ENCODE measurements at places on chromosomes 7 and 10.

DNA sequence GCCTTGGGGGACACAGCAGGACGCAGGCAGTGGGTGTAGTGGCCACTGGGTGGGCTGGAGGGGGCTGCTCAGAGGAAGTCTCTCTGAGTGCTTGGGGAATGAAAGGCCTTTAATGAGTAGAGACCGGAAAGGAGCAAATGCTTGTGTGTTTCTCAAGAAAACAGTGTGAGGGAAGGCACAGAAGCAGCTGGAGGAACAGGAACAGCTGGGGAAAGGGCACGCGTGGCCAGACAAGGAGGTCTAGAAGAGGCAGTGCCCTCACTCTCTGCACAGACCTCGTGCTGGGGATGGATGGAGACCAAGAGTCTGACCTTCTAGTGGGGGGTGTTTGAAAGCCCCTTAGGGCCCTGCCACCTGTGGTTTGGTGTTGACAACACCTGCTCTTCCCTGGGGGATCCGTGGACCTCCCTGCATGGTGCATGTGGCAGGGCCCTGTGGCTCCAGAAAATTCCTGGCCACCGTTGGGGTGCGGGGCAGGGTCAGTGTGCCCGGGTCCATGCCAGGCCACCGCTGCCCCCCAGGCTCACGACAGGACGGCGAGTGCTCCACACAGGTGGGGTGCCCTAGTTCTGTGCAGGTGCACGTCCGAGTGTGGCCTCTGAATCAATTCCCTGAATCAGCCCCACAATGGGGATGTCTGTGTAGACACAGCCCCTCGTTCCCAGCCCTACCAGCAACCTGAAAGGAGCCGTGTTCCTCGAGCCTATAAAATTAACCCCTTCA, 25.9 kb upstream of the FAM20C start:
- DNase-seq: no peak

GRCh38 chr7:96508371-96508770, 186.5 kb upstream of the SLC25A13 start:
- DNase-seq: no peak

DNA sequence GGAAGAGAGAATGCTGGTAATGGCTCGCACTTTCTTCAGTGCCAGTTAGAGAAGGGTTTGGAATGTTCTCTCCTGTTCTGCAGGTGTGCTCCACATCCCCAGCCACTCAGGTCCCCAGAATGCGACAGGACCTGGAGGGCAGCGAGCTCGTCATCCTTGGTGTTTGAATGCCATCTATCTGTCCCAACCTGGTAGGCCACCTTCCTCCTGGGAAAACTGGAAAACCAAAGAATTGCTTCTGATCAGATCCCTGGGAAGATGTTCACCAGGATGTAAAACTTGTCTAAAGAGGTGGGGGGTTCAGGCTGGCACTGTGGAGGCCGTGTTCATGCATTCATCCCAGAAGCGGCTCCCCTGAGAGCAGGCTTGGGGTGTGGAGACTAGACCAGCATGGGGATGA, 379.5 kb downstream of the GLRX3 start:
- no peak for DNase-seq

GRCh38 chr10:59018977-59019376, 157.5 kb upstream of the PHYHIPL start:
- DNase-seq: no peak

Data from RKO (cell line).